ENCODE measurements at places on chromosomes 7 and 10.

DNA sequence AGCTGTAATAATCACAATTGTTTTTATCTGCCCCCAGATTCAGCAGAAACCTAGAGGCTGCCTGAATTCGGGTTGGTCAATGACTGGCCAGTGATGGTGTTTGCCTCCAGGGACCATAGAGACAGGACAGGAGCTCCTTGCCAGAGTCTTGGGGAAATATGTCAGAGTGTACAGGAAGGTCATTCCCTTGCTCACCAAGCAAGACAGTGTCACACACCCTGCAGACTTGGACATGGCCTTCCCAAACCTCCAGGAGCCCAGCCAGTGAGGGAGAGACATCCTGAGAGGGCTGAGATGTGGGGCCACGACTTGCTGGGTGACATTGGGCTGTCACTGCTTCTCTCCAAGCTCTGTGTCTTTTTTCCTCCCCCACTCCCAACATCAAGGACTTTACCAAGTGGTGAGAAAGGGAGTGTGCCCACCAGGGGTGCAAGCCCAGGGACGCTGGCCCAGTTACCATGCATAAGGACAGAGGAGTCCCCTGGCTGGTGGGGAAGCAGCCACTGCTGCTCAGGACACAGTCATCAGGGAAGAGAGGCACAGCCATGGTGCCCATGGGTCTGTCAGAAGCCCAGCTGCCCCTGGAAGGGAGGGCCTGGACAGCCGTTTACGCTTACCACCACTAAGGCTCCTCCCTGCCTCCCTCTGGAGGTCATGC, 25.3 kb upstream of the C10orf53 start:
- no peak for DNase-seq

DNA sequence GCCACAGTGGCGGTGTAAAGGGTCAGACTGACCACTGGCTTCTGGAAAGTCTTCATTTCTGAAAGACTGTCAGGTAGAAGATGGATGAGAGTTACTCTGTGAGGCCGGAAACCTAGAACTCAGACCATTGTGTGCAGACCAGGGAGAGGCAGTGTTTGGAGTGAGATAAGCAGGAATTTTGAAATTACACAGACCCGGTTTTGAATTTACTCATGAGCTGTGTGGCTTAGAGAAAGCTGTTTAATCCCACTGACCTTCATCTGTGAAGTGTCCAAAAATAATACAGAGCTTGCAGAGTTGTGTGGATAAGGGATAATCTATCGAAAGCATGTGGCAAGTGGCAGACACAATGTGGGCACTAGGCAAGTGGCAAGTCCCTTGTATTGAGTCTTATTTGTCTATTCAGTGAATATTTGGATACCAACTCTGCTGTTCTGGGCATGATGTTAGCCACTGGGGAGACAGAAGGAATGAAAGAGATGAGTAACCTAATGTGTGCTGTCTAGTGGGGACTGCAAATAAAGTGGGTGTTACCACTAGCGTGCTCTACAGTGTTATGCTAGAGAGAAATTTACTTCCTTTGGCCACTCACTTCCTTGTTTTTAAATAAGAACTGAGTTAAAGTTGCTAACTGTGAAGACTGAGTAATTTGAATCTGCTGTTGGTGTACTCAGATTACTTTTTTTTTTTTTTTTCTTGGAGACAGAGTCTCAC, 69.4 kb downstream of the KIAA1217 start:
- no peak for DNase-seq

GRCh38 chr10:76632767-76633051, 1004.9 kb downstream of the KCNMA1 start:
- no peak for DNase-seq

- no peak for DNase-seq
Measured at GRCh38 chr7:45919993-45920459, 1.0 kb downstream of the IGFBP3 start.

DNA sequence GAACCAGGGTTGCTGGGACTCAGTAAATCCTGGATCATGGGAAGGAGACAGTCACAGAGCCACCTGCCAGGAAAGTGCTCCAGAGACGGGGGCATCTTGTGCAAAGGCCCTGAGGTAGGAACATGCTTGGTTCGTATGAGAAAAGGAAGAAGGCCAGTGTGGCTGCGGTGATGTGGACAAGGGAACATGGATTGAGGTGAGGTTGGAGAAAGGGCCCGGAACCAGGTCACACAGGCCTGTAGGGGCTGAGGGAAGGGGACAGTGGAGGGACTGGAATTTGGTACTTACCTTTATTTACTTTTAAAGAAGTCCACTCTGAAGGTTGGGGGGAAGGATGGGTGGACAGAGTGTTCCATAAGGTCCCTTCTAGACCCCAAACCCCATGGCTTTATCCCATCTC, 32.9 kb upstream of the CXCL12 start:
- DNase-seq = no peak

DNA sequence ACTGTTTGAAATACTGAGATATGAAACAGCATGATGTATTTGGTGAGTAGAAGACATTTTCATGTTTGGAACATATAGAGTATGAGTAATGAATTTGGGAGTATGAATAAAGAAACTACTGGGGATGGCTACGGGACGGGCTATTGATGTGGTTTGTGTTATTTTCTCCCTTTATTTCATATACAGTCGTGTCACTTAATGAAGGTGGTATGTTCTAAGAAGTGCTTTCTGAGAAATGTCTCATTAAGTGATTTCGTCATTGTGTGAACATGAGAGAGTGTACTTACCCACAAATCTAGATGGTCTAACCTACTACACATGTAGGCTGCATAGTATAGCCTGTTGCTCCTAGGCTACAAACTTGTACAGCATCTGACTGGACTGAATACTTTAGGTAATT, 106.3 kb downstream of the CCNY start:
- DNase-seq = no peak

- DNase-seq = no peak
Measured at GRCh38 chr7:116223588-116223987, 13.2 kb downstream of the TES start.

DNA sequence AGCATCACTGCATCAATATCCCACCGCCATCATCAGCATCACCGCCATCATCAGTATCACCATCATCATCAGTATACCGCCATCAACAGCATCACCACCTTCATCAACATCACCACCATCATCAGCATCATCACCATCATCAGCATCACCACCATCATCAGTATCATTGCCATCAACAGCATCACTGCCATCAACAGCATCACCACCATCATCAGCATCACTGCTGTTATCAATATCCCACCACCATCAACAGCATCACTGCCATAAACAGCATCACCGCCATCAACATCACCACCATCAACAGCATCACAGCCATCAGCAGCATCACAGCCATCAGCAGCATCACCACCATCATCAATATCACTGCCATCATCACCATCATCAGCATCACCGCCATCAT, 115.8 kb downstream of the RGS10 start:
- DNase-seq = no peak

- DNase-seq = no peak
Measured at GRCh38 chr7:28095231-28095630, 85.4 kb downstream of the JAZF1 start.

- DNase-seq = no peak
Measured at GRCh38 chr7:106721816-106722785, 61.1 kb upstream of the CCDC71L start.

GRCh38 chr7:35727571-35727970, 32.6 kb upstream of the HERPUD2 start:
- no peak for DNase-seq
